ENCODE measurements at places on chromosomes 7 and 10.

GRCh38 chr7:95472581-95473161, 13.1 kb upstream of the ASB4 start:
- no peak for DNase-seq

- DNase-seq = no peak
These were observed 114.2 kb upstream of the FAM3C start for GRCh38 chr7:121510302-121510701.

GRCh38 chr7:110922906-110923305, 168.0 kb upstream of the LRRN3 start:
- DNase-seq = no peak

DNA sequence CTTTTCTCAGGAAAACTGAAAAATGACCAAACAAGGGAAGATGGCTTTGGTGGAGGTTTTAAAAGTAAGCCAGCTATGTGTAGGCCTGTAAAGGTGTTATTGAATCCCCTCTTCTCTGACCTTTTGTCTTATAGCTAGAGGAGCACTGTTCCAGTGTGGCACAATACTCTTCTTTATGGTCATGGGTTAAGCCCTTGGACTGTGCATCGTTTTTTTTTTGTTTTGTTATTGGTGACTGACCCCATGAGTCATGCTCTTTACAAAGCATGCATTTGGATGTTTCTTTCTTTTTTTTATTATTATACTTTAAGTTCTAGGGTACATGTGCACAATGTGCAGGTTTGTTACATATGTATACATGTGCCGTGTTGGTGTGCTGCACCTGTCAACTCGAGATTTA, 19.6 kb upstream of the FAM25A start:
- DNase-seq = no peak

- DNase-seq = no peak
These were observed 14.8 kb upstream of the FLNC start for GRCh38 chr7:128815289-128815942.

- no peak for DNase-seq
These were observed 438.4 kb downstream of the NRG3 start for GRCh38 chr10:82313401-82313800.

- DNase-seq = no peak
These were observed 103.0 kb downstream of the CTBP2 start for GRCh38 chr10:125057158-125058001.

DNA sequence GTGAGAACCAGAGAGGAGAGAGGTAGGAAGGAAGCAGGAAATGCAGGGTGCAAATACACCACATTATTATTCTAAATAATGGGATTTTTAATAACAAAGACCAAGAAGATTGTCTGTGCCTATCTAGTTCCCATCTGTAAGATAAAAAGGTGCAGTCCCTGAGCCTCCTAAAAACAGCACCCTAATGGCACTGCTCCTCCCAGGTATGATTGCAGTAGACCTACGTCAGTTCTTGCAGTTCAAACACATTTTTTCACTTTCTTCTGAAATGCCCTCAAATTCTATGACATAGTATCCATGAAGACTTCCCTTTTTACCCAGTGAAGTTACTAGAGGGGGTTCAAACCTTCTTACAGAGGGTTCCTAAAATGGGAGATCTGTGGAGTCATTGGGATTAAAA, 70.6 kb downstream of the FIGNL1 start:
- DNase-seq = no peak

- DNase-seq = no peak
These were observed 32.6 kb downstream of the CFAP43 start for GRCh38 chr10:104199567-104199966.

DNA sequence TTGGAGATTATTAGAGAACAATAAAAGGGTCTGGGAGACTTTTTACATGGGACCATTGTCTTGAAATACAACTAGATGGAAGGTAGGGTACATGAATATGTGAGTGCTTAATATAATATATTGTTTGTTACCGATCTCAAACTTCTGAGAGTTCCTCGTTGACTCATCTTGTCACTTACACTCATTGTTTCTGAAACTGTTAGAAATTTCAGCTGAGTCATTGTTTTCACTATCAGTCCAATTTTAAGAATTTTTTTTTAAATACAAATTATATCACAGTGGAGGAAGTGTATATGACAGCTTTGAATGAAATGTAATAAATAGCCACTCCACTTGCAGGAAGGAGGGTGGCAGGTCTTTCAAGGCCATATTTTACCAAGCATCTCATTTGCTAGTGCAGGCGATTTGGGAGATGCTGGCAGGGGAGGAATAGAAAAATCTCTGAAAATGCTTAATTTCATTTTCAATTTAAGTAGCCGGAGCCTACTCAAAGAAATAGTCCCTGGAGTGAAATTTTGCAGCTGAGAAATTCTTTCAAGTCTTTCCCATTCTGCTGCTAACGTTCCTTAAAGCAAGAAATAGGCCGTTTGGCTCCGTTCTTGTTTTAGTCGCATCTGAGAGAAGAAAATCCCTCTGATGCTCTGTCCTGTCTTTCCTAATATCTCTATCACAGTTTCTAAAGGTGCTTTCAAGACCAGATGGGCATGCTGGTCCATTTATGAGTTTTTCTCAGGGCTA, 1404.2 kb upstream of the CELF2 start:
- no peak for DNase-seq
